ENCODE measurements at places on chromosomes 16 and 17.

DNA sequence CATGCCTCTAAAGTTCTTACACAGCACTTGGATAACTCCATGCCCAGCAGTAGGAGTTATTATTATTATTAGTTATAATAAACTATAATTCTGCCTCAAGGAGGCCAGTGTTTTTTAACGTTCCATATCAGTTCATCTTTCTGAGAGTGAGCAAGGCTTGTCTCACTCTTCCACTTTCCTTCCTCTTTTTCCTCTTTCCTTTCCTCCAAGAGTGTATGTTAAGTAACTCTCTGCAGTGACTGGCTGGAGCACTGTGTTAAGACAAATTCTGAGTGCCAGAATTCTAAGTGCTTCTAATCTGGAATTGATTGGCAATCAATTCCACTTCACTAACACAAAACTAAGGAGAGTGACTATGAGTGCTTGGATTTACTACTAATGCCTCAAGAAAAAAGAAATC, 16.4 kb downstream of the CLEC19A start:
- DNase-seq: no peak

GRCh38 chr16:740459-740763, 386 bp downstream of the CIAO3 start:
- no peak for DNase-seq

DNA sequence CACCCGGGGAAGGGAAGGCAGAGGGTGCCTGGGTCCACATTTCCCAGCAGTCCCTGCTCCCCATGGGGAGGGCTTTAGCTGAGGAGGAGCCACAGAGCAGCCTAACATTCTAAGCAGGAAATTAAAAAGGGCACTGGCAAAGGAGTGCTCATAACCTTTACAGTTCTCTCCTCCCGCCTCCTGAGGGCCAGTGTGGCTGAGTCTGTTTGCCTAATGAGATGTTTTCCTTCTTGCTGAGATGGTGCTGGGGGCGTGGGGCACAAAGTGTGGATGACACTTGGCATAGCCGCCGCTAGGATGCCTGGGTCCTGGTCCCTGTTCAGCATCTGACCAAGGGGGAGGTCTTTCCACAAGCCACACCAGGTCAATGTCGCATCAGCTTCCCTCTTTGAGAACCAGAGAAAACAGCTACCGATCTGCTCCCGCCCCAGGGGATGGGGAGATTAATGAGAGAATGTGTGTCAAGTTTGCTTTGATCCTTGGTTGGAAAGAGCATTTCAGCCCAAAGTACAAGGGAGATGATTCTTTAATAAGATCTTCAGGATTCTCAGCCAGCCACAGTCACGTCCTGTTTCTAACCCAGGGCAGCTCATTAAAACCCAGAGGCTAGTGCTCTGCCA, 5.8 kb downstream of the KIF18B start:
- DNase-seq: no peak

GRCh38 chr17:19333132-19333440, 29.4 kb downstream of the B9D1 start:
- no peak for DNase-seq

GRCh38 chr17:44397479-44398440, 8.3 kb upstream of the ITGA2B start:
- no peak for DNase-seq

DNA sequence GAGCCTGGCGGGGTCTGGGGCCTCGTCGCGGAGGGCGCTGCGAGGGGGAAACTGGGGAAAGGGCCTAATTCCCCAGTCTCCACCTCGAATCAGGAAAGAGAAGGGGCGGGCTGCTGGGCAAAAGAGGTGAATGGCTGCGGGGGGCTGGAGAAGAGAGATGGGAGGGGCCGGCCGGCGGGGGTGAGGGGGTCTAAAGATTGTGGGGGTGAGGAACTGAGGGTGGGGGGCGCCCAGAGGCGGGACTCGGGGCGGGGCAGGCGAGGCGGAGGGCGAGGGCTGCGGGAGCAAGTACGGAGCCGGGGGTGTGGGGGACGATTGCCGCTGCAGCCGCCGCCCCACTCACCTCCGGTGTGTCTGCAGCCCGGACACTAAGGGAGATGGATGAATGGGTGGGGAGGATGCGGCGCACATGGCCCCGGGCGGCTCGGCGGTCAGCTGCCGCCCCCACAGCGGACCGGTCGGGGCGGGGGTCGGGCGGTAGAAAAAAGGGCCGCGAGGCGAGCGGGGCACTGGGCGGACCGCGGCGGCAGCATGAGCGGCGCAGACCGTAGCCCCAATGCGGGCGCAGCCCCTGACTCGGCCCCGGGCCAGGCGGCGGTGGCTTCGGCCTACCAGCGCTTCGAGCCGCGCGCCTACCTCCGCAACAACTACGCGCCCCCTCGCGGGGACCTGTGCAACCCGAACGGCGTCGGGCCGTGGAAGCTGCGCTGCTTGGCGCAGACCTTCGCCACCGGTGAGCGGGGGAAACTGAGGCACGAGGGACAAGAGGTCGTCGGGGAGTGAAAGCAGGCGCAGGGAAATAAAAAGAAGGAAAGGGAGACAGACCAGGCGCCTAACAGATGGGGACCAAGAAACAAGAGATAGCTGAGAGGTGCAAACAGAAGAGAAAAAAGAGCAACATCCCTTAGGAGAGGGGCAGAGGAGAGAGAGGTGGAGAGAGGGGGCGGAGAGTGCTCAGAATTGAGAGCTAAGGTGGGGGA, at the start of gene PNMT:
PNMT (plus strand) TSS at position 509 of the 980 bp plus-strand sequence; CDS start at position 532, 23 bp downstream.
- peak; percentile 68 for DNase-seq

DNA sequence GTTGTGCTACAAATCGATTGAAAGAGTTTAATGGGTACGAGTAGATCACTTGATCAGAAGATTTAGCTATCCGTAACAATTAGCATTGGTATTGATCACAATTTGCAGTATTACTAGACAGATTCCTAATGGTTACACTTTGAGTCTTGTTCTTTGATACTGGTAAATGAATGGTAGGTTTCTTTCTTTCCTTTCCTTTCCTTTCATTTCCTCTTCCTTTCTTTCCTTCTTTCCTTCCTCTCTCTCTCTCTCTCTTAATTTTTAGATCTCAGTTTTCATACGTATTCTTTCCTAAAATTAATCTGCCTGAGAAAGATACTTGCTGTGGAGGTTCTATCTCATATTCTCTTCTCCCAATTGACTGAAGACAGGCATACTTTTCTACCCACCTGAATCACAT, 17.9 kb downstream of the CPD start:
- no peak for DNase-seq

DNA sequence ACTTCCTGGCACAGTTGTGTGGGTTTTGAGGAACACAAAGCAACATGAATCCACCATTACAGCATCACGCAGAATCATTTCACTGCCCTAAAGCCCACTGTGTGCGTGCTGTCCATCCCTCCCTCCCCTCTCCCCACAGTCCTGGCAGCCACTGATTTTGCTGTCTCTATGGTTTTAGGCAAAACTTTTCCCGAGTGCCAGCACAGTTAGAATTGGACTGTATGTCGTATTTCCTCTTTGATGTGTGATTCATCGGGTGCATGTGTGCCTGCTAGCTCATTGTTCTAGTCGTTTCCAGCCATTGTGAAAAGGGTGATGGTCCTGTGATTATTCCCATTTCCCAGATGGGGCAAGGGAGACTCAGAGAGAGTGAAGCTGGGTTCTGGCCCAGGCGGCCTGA, 12.7 kb downstream of the KLHL36 start:
- no peak for DNase-seq

DNA sequence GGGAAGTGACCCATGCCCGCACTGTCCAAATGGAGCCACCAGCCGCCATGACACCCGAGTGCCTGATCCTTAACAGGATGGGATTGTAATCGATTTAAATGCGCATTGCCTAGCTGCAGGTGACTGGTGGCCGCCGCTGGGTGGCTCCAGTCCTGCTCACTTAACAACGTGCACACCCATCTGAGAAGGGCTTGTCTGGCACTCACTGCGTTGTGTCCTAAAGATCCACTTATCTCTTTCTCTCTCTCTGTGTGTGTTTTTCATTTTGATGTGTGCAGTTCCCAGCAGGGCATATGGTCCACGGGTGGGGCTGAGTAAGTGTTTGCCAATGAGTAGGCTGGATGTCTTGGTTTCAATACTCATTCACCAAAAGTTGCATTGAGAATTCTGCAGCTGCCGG, 80.6 kb downstream of the IRF8 start:
- no peak for DNase-seq

GRCh38 chr17:83170571-83171260, 91.3 kb downstream of the METRNL start:
- no peak for DNase-seq

DNA sequence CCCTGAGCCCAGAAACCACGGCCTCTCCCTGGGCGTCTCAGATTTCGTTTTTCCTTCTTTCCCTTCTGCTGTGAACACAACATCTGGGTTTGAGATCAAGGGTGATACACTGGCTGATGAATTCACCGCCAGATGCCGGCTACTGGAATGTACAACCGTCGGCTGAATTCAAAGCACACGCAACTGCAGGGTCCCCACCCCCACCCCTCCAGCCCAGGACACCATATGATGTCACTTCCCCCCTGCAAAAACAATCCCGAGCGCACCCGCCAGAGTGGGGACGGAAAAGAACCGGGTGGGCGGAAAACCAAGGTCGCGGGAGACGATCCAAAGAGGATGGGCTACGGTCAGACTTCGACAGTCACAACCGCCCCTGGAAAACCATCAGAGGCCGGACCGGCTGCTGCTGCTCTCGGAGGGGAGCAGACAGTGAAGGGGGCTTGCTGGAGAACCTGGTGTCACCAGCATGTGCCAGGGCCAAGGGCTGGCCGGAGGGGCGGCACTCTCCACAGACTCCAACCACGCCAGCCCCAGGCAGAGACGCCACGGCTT, 23.3 kb downstream of the CEP295NL start:
- no peak for DNase-seq

GRCh38 chr17:56593086-56593645, 333 bp upstream of the NOG start:
- DNase-seq: peak; percentile 45

DNA sequence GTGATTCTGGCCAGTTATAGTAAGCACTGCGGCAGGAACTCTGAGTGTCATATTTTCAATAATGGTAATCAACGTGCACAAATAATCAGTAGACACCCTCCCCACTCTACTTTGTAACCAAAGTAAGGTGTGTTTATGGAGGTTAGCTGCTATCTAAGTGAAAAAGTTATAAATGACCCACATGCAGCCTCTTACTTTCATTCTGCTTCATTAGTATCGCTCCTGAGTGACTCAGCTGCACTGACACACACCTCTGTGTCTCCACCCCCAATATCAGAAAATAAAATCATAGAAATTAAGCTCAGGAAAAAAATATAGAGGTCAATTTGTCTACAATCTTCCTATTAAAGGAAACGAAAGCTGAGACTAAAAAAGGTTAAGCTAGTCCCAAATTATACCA, 64.1 kb upstream of the TRAP1 start:
- DNase-seq: no peak

- no peak for DNase-seq
These were observed 113.5 kb upstream of the CCL2 start for GRCh38 chr17:34141590-34141989.

DNA sequence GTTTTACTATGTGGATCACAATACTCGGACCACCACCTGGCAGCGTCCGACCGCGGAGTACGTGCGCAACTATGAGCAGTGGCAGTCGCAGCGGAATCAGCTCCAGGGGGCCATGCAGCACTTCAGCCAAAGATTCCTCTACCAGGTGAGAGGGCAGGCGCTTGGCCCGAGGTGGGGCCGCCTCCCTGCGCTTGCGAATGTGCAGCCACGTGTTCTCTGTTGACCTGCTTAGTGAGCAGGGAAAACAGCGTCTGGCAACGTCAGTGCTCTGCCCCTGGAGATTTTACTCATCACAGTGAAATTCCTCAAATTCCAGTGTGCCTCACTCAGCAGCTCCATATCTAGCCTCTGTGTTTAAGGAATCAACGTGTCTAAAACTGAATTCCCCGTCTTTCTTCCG, 33.4 kb upstream of the CLEC18A start:
- DNase-seq: no peak

- DNase-seq: no peak
These were observed 2.2 kb downstream of the TOX3 start for GRCh38 chr16:52544703-52545102.

GRCh38 chr16:84186685-84187437, at the start of gene TAF1C:
Gene TAF1C, minus strand, starts transcription at chr16:84187057. Its CDS starts 2,069 bp downstream, at chr16:84184988.
- DNase-seq: peak; percentile 97

DNA sequence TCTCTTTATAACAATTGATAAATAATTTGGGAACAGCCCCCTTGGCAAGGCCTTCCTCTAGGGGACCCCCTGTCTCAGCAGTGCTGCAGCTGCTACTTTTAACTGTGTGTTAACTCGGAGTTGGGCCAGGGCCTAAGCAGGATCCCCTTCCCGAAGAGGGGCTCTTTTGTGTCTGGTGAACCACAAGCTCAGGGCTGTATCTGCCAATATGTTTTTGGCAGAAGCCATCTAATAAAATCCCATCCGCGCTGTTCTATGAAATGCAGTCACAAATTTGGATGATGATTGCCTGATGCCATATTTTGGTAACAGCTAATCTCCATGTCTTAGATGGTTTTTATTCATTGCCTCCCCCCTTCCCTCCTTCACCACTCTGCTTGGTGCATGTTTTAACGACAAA, 267.7 kb downstream of the FTO start:
- no peak for DNase-seq

DNA sequence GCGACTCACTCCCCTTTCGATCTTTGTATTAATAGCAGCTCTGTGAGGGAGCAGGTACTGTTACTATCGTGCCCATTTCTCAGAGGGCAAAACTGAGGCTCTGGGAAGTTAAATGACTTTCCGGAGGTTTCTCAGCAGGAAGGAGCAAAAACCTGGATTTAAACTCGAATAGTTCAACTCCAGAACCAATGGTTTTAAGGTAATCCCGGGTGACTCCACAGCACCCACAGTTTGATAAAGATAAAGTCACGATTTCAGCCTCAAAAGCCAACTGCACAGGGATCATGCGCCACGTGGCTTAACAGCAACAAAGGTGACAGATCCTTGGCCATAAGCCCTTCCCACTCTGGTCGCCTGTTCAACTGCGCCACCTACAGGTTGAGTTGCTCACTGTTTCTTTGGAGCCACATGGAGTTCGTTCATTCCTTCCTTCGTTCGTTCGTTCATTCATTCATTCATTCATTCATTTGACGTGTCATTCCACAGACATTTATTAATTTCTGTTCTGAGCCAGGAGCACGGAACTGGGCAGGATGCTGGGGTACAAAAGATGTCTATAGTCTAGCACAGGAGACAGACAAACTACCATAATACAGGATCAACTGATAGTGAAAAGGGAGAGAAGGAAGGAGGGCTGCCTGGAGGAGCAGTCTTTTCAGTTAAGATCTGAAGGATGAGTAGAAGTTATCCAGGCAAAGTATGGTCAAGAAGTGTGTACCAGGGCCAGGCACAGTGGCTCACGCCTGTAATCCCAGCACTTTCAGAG, 134.8 kb downstream of the HS3ST2 start:
- DNase-seq: peak; percentile 82

GRCh38 chr17:29800457-29800856, 129.6 kb downstream of the SSH2 start:
- DNase-seq: no peak

GRCh38 chr16:60137891-60138290, 1403.8 kb upstream of the GOT2 start:
- no peak for DNase-seq

- DNase-seq: no peak
These were observed 87.7 kb downstream of the KCNJ12 start for GRCh38 chr17:21463779-21464407.
